Heart right ventricle (tissue), 16 donors: ENCODE measurements at places on chromosomes 2 and 18.

DNA sequence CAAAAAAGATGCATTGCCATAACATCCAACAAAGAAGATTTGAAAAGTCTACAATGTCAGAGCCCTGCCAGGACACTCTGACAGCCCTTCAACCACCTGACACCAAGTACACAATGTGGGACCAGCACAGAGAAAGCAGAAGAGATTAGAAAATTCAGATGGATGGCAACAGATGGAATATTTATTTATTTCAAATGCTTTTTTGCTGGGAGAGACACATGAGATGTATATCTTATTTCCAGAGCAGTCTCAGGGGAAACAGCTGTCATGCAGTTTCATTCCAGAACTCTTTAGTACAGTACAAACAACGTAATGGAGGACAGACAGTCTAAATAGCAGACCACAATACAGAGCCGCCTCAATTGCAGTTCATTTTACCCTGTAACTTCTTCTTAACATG is 110.1 kb downstream of the MAIP1 start:
- H3K36me3 ChIP-seq = no peaks in the 10 kb centered on the region
- H3K4me1 ChIP-seq = no peaks in the 10 kb centered on the region
- no peak overlapping the region for H3K4me3 ChIP-seq
- DNase-seq = no peak
- H3K27me3 ChIP-seq = no peaks in the 10 kb centered on the region

- no peaks in the 10 kb centered on the region for H3K27me3 ChIP-seq
- H3K36me3 ChIP-seq = no peaks in the 10 kb centered on the region
- H3K4me1 ChIP-seq = peaks cover 25% of the 10 kb centered on the region
- H3K27ac ChIP-seq = no peak overlapping the region
- H3K4me3 ChIP-seq = no peak overlapping the region
These were observed 47.8 kb upstream of the CAB39 start for GRCh38 chr2:230664844-230665243.

- H3K4me1 ChIP-seq = no peaks in the 10 kb centered on the region
- H3K36me3 ChIP-seq = no peaks in the 10 kb centered on the region
- no peak overlapping the region for H3K27ac ChIP-seq
- no peak for DNase-seq
- H3K4me3 ChIP-seq = no peak overlapping the region
These were observed 91.4 kb upstream of the PXDN start for GRCh38 chr2:1835581-1836201.

- no peaks in the 10 kb centered on the region for H3K27me3 ChIP-seq
- no peak for DNase-seq
- H3K36me3 ChIP-seq = no peaks in the 10 kb centered on the region
- H3K4me3 ChIP-seq = peak overlapping the region; percentile 69
- H3K4me1 ChIP-seq = peaks cover 28% of the 10 kb centered on the region
These were observed 425 bp downstream of the ASB3 start for GRCh38 chr2:53786352-53786704.

GRCh38 chr2:60998628-60999545 is 18.6 kb upstream of the PEX13 start:
- no peaks in the 10 kb centered on the region for H3K36me3 ChIP-seq
- H3K4me3 ChIP-seq = no peak overlapping the region
- no peak for DNase-seq
- peaks cover 10% of the 10 kb centered on the region for H3K4me1 ChIP-seq
- no peaks in the 10 kb centered on the region for H3K27me3 ChIP-seq

GRCh38 chr2:138121666-138122661 is 157.7 kb downstream of the HNMT start:
- no peak for DNase-seq
- H3K27ac ChIP-seq = no peak overlapping the region
- no peak overlapping the region for H3K4me3 ChIP-seq
- no peaks in the 10 kb centered on the region for H3K27me3 ChIP-seq
- no peaks in the 10 kb centered on the region for H3K4me1 ChIP-seq

DNA sequence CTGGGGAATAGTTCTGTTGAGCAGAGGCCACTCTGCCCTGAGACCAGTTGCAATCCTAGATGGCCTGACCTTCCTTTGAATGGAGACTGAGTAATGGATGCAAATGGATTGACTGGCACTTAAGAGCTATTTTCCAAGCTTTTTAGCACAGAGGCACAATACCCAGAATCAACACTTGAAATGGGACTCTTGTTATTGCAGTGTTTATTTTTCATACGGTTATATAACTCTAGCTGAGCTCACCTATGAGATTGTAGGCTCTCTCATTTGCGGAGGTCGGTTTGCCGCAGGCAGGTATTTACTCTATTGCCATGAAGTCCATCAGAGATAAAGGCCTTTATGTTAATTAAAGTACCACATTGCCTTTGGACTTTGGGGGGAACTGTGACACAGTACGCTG is 422.3 kb upstream of the CELF4 start:
- H3K27ac ChIP-seq = no peak overlapping the region
- no peak for DNase-seq
- H3K4me3 ChIP-seq = no peak overlapping the region
- no peaks in the 10 kb centered on the region for H3K36me3 ChIP-seq
- H3K4me1 ChIP-seq = no peaks in the 10 kb centered on the region

DNA sequence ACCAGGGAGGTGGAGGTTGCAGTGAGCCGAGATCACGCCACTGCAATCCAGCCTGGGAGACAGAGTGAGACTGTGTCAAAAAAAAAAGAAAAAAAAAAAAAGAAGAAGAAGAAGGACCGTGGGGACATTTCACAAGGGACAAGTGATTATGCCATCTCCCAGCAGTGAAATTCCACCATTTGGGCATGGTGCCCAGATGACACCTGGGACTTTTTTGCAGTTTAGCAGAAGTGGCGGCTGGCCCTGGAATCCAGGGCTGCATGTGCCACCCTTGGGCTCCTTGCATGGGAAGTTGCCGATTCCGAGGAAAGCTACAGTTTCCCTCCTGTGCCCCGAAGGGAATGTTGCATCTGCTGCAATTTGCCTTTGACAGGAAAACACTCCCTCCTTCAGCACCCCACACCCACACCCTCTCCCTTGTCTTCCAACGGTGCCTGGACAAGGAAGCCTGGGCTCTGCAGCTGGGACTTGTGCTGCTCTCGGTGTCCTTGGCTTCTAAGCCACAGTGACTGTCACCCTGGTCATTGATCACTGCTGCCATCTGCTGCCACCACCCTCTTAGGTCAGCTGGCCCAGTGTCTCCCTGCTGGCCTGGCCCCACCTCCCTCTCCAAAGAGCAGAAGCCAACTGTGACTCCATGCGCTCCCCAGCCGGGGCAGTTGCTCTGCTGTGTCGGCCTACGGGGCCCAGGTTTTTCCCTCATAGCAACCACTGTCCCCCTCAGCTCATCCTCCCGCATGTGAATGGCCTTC is 56.4 kb upstream of the LRRC30 start:
- H3K4me1 ChIP-seq = no peaks in the 10 kb centered on the region
- H3K27ac ChIP-seq = no peak overlapping the region
- H3K4me3 ChIP-seq = no peak overlapping the region

GRCh38 chr18:63318889-63319382 is 633 bp downstream of the BCL2 start:
- H3K27ac ChIP-seq = peak overlapping the region; percentile 85
- DNase-seq = no peak
- peak overlapping the region; percentile 63 for H3K4me3 ChIP-seq
- no peaks in the 10 kb centered on the region for H3K27me3 ChIP-seq
- peaks cover 58% of the 10 kb centered on the region for H3K4me1 ChIP-seq
